Epithelial cell of esophagus (primary cell): ENCODE measurements at places on chromosomes 3 and 15.

DNA sequence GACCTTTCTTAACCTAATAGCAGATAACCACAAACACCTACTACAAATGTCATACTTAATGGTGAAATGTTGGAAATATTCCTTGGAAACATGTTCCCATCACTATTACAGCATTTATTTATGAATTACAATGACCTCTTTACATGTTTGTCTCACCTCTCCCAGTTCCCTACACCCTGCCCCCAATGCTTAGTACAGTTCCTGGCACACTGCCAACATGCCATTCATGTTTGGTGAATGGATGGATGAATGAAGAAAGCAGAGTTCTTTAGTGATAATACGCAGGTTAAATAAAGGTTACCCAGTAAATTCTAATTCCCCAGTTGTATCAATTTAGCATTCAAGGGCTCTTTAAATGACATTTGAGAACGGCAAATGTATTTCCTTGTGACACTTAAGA lies 259.9 kb upstream of the ATP11B start:
- DNase-seq, result peak; percentile 47

DNA sequence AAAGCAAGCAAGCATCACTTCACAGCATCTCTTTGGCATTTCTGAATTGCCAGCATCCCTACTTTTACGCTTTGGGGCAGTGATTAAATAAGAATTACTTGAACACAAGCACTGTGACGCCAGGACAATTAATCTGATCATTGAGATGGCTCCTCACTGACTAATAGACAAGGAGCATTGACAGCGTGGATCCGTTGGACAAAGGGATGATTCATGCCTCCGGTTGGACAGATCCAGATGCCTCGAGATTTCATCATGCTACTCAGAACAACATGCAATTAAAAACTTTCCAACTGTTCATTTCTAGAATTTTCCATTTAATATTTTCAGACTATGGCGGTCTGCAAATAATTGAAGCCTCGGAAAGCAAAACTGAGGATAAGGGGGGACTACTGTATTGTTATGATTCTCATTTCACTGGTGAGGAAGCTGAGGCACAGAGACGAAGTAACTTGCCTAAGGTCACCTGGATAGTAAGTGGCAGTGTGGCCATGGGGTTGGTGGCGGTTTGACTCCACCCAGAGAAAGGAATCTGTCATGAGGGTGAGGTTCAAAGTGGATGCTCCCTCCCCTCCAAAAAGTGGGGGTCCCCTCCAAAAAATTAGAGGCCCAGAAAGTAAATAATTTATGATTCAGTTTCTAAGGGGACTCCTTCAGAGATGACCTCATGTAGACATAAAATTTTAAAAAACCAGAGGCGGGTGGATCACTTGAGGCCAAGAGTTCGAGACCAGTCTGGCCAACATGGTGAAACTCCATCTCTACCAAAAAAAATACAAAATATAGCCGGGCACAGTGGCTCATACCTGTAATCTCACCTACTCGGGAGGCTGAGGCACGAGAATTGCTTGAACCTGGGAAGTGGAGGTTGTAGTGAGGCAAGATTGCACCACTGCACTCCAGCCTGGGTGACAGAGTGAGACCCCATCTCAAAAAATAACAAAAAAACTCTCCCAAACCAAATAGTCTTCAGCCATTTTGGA lies 12.3 kb upstream of the PGPEP1L start:
- DNase-seq, result peak; percentile 91

GRCh38 chr15:63818191-63818590 lies 15.6 kb downstream of the HERC1 start:
- DNase-seq, result no peak

DNA sequence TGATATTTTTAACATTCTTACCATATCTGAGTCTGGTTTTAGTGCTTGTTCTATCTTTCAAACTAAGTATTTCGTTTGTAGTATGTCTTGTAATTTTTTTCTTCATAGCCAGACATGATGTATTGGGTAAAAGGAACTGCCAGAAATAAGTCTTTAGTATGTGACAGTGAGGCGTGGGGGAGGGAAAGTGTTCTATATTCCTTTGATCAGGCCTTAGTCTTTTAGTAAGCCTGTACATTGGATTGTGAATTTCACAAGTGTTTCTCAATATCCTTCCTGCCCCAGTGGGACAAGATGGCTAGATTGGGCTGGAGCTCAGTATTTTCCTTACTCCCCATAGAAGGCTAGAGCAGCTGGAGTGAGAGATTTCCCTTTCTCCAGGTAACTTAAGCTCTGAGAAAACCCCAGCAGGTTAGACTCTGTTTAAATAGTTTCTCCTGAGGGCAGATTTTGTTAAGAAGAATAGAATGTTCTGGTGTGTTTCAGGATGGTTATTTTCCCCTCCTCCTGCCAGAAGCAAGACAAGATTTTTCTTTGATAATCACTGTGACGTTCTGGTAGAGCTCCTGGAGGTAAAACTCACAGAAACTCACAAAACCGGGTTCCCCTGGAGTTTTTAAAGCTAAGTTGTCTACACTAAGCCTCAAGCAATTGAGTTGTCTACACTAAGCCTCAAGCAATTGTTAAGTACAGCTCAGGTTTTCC lies 140.7 kb upstream of the ARPP21 start:
- no peak for DNase-seq

DNA sequence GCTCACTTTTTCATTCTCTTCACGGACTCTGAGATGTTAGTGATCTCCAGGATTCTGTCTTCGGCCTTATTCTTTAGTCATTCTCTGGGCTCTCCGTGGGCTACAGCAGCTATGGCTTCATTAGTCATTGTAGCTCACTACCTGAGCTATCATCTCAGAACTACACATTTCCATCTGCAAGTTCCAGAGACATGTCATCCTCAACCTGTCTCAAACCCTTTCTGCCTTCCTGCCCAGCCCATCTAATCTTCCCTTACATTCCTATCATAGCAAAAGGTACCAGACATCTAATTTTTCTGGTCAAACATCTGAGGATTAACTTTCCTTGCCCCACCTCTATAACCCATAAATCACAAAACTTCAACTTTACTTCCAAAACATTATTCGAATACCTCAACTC lies 13.2 kb downstream of the TSPAN3 start:
- DNase-seq, result no peak

DNA sequence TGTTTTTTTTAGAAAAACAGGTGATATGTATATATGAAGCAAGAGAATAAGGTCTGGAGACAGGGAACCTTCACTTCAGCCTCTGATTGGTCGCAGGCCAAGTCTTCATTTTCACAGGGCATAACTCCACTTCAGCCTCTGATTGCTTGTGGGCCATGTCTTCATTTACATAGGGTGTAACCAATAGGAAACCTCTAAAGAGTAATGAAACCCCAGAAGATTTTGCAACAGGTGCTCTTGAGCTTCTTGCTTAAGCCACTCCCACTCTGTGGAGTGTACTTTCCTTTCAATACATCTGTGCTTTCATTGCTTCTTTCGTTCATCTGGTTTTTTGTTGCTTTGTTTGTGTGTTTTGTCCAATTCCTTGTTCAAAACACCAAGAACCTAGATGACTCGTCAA lies 22.6 kb upstream of the SCG3 start:
- no peak for DNase-seq

DNA sequence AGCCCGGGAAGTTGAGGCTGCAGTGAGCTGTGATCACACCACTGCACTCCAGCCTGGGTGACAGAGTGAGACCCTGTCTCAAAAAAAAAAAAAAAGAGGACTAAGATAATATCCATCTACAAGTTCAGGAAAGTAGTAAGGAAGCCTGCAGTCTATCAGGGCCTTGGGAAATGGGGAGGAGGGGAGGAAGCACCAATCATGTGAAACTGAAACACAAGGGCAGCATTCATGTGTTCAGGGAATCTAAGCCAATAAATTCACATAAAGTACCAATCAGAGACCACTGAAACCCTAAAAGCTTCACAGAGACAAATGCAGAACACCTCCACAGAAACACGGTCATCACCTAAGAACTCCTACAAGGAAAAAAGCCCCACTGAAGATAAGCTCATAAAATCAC lies 22.9 kb upstream of the HHATL start:
- DNase-seq, result no peak

DNA sequence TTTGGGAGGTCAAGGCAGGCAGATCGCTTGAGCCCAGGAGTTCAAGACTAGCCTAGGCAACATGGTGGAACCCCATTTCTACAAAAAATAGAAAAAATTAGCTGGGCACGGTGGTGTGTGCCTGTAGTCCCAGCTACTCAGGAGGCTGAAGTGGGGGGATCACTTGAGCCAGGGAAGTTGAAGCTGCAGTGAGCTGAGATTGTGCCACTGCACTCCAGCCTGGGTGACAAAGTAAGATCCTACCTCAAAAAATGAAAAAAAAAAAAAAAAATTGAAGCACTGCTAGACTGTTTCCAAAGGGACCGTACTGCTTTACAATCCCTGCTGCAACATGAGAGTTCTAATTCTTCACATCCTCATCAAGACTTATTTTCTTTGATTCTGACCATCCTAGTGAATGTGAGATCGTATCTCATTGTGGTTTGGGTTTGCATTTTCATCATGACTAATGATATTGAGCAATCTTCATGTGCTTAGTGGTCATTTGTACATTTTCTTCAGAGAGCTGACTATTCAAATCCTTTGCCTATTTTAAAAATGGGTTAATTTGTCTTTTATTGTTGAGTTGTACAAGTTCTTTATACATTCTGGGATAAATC lies 10.8 kb downstream of the CMTM8 start:
- DNase-seq, result peak; percentile 83

- peak; percentile 19 for DNase-seq
Observed at GRCh38 chr3:185880600-185880999, 55.8 kb upstream of the IGF2BP2 start.

DNA sequence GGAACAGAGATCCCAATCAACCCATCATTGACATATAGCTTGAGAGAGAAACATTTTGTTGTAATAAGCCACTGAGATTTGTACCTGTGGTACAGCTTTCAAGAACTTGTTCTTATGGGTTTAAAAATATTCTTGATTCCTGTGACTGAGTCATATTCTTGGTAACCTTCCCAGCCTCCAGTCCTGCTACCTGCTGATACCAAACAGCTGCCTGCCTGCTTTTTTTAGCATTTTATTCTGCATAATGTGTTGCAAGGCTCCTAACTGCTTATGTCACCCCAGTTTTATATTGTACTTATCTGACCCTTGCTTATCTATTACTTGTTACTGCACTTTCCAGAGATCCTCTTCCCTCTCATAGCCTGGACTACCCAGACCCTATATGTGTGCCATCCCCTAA lies 349.3 kb upstream of the SOX2 start:
- peak; percentile 56 for DNase-seq

DNA sequence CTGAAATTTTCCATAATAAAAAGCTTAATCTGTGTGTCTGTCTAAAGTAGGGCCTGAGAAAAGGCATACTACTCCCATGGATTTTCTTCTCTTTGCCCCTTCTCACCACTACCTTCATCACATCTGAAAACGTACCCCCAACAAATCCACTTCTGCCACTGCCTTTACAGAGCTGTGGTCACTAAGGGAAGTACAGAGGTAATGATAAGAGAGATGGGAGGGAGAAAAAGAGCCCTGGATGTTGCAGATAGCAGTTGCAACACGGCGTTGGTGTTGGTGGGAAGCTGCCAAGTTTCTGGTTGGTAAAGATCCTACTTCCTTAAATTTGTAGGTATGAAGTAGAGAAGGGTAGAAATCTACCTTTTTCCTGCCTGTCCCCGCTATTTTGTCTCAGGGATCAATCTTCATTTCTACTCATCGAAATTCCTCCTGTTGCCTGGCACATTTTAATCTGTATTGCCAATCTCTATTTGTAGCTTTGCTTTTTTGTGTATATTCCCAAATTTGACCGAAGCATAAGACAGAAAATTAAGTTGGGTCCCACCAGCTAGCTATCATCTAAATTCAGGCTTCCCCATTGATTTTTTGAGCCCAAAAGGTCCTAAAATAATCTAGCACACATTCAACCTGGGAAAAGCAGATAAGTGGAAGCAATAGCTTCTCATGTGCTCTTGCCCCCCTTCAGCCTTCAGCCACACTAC lies 102.9 kb downstream of the TFDP2 start:
- no peak for DNase-seq

GRCh38 chr3:97979610-97980009 lies 7.4 kb upstream of the RIOX2 start:
- no peak for DNase-seq

DNA sequence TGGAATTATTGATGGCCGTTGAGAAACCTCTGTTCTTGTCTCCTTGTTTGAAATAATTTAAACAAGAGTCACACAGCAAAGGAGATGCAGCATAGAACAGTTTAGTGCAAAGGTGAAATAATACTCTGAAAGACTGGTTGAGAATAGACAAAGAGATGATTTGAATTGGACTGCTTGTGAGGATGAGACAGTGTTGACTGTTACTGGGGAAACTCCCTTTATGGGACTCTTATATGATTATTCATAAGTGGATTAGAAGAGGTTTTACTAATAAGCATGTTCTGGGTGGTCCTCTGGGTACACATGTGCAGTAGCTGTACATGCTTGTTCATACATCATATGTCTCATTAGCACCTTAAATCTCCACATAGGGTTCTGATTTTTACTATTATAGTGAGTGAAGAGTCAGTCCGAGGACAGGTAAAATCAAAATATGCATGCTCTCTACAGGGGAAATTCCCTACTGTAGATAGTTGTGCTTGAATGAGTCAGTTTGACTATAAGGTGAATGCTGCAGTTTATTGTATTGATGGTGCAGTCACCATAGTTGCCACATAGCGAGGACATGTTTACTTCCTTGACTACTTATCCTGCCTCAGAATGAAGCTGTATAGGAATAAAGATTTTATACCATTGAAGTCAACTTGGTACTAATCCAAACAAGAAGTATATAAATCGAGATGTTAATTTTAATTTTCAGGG lies 498.7 kb downstream of the CNTN6 start:
- no peak for DNase-seq

DNA sequence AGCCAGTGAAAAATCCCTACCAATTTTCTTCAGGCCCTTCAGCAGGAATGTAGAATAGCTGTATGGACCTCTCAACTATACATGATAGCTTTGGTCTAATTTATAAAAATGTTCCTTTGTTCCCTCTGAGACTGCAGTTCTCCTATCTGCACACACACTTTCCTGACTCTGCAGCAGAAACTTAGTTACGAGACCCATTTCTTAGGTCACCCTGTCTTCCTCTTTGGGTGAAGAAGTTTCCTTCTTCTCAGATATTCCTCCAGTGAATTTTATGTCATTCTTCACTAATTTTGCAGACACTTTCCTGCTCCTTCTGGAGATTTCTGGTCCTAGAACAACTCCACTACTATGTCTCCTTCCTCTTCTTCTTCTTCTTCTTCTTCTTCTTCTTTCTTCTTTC lies 42.6 kb downstream of the CD200R1L start:
- DNase-seq, result no peak

- no peak for DNase-seq
Observed at GRCh38 chr15:68429691-68430470, 2.1 kb downstream of the ITGA11 start.

- no peak for DNase-seq
Observed at GRCh38 chr3:127014536-127015281, 31.8 kb downstream of the PLXNA1 start.

DNA sequence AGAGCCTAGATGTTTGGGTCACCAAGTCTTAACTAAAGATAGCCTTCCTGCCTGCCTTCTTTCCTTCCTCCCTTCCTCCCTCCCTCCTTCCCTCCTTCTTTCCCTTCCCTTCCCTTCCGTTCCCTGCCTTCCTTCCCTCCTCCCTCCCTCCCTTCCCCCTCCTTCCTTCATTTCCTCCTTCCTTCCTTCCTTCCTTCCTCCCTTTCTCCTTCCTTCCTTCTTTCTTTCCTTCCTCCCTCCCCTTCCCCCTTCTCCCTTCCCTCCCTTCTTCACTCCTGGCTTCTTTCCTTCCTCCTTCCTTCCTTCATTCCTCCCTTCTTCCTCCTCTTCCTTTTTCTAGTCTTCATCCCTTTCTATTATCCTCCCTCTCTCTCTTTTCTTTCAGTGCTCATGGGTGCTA lies 2.0 kb downstream of the DNAJB8 start:
- DNase-seq, result no peak

- DNase-seq, result no peak
Observed at GRCh38 chr15:100784493-100785180, 95.0 kb upstream of the ALDH1A3 start.
